ENCODE measurements at places on chromosomes 3 and 15.

DNA sequence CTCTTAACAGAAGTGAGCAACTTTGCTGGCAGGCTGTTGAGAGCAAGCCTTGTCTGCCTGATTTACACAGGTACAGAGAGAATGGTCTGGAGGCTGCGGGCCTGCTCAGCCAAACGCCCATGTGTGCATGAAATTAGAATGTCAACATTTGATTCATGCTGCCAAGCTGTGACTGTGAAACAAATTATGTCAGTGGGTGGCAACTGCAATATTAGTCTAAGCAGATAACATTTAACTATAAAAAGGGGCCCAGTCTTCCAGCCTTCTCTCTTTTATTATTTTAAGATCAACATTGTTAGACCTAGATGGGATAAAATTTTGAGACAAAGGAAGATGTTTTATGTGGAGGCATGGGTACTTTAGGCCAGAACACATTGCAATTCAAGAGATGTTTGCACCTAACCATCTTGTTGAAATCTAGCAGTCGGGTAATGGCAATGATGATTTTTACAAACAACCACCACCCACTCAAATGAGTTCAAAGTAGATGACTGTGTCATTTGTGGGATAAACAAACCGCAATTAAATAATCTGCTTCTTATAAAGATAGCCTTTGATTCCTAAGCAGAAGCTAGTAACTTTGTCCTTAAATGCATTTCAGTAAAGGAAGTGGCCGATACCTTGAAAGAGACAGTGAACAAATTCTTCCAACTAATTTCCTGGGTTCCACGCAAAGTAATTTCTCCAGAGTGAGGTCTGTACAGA lies 70.2 kb downstream of the FOXB1 start:
- DNase-seq = no peak

- DNase-seq = no peak
Measured at GRCh38 chr3:140601881-140602280, 76.0 kb upstream of the TRIM42 start.

DNA sequence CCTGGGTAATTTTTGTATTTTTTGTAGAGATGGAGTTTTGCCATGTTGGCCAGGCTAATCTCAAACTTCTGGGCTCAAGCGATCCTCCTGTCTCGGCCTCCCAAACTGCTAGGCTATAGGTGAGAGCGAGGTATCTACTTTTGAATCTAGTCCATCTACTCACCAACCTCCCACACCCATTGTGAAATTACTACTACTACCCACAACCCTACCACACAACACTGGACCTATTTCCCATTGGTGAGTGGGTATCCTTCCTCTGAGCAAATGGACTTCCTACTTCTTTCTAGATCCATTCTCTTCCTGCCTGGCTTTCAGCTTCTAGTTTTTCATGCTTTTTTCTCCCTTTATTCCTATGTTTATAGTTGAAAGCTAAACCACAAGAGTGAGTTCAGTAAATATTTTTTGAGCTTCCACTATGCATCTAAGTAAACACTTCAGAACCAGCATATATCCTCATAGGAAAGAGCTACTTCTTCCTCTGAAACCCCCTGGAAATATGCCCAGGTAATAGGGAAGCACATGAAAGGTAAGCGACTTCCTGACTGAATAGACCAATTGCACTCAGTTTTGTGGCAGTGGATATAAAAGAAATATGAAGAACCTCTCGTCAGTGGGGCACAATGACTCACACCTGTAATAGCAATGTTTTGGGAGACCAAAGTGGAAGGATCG lies 39.1 kb downstream of the MYO1E start:
- DNase-seq = no peak

DNA sequence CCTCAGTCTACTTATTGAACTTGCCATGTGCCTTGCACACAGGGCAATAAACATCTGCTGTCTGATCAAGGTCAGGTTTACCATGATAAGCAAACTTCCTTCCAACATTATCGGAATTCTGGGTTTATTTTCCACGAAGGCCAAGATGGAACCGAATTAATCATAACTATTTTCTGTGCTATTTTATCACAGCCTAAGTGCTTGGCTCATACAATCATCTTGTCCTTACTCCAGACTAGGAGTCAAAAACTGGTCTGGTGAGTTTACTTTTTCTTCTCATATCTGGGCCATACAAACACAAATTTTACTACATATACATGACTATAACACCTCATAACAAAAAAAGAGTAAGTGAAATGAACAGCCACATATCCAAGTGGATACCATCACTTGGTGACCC lies 2.3 kb downstream of the FBN1 start:
- no peak for DNase-seq

DNA sequence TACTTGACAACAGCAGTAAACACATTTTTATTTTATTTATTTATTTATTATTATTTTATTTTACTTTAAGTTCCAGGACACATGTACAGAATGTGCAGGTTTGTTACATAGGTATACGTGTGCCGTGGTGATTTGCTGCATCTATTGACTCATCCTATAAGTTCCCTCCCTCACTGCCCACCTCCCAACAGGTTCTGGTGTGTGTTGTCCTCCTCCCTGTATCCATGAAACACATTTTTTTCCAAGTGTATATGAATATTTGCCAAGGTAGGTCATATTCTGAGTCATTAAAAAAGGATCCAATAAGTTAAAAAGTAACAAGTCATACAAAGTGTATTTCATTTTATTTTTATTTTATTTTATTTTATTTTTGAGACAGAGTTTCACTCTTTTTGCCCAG lies 567.3 kb upstream of the KCNMB2 start:
- no peak for DNase-seq
